Osteoblast (primary cell): ENCODE measurements at places on chromosomes 7 and 10. TPM values are rescaled to one million over a fixed set of nuclear protein-coding genes. Genes with fewer than 3 reads are reported as not detected.

Gene LIPM
- total RNA-seq: not detected in 2 replicates

Gene TMEM168
- 17.4 and 21.5 TPM in 2 replicates for total RNA-seq

Gene OR13A1
- total RNA-seq: under 0.01 TPM in 1 of 2 replicates, not detected in the other

Gene TMEM236
- total RNA-seq: under 0.01 TPM in 2 replicates

Gene SPDYE6
- not detected in 2 replicates for total RNA-seq
